Activated CD4-positive, alpha-beta T cell treated with anti-CD3 and anti-CD28 coated beads, Interleukin-2, amount 10 ng/mL, durations not matched to agents 7 days and 5 days (primary cell): ENCODE measurements at places on chromosomes 16 and 17. TPM values are rescaled to one million over a fixed set of nuclear protein-coding genes. Genes with fewer than 3 reads are reported as not detected.
A peak's percentile ranks its signal among the peaks of the same experiment; 100 is the strongest.

The TSNAXIP1 gene
- total RNA-seq: 0.33 TPM

The KRTAP4-9 gene
- not detected for total RNA-seq

The TPSG1 gene
- total RNA-seq: not detected

The RPL26 gene
- total RNA-seq: 2,050 TPM

The NLRC3 gene
- total RNA-seq: 98.7 TPM

The ALDH3A1 gene
- total RNA-seq: not detected

DNA sequence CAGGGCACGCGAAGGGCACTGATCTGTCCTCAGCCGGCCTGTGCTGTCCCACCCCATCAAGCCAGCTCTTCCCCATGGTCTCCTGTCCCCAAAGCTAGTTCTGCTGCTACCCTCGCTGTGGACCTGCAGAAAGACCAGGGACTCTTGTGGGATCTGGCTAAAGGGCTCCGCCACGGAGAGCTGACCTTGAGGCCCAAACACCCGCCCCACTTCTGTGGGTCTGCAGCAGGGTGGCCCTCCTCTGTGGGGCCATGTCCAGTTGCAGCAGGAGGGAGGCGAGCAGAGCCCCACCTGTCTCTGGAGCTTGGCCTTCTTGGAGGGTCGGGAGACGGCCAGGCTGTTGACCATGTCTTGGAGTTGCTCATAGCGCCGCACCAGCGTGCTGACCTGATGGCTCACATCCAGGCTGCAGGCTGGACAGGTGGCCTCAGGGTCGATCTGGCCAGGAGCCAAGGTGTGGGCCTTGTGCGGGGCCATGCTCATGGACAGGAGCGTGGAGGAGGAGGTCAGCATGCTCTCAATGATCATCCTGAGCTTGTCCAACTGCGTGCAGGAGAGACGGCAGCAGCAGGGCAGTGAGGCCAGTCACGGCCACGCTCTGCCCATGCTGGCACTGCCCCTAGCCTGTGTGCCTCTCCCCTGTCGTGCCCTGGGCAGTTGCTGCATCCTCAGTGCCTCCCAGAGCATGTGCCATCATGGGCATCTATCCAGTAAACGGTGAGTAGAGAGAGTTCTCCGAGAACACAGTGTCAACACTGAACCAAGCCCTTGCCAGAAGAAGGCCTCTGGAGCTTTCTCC is 16.6 kb downstream of the UBALD2 start:
- DNase-seq: no peak

- DNase-seq: no peak
Observed at GRCh38 chr16:60478810-60479209, 1557.4 kb downstream of the CDH8 start.

- no peak for DNase-seq
Observed at GRCh38 chr17:9166788-9167187, 145.5 kb downstream of the NTN1 start.

DNA sequence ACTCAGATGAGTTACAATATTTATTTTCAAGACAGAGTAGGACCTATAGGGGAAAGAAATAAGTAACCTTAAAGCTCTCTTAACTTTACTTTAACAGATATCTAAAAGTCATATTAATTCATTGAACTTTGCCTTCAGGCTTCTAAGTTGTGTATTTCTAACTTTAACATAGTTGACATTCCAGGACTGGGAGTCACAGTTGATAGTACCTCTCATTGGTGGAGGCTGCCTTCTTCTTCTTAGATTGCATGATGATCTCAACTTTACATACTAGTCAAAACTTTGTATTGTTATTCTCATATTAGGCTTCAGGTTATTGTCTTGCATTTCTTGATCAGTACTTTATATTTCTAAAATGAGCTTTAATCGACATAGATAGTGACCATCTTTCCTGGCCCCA is 350.1 kb upstream of the KIF2B start:
- no peak for DNase-seq

DNA sequence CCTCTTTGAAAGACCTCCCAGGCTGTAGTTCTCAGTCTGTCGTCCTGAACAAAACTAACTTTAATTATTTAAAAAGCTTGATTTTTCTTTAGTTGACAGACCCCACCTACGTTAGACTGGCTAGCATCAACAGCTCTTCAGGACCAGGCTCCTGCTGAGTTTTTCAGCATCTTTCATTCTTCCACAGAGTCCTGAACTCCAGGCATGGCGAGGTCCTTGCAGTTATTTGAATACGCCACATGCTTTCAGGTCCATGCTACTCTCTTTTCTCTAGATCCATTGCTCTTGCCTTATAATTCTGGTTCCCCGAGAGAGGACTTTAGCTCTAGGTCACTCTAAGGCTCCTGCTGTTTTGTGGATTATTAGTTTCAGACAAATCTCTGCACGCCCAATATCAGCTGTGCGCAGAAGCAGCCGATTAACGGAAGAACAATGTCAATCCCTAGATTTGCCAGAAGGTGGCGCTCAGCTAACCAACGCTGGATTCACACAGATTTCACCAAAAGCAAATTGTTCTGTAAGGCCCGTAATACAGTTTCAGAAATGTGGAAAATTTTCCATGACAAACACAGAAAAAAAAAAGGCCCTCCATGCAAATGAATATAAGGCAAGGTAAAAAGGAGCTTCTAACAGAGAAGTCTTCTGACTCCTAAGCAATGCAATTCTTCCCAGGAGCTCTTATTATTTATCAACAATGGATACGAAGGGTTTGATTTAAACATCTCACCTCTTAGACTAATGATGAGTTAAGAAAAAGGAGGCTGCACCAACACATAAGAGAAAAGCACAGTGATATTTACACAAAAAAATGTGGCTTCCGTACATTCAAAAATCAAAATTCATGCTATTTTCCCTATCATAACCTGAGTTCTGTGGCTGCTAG is 33.5 kb upstream of the BCO1 start:
- peak; percentile 63 for DNase-seq

DNA sequence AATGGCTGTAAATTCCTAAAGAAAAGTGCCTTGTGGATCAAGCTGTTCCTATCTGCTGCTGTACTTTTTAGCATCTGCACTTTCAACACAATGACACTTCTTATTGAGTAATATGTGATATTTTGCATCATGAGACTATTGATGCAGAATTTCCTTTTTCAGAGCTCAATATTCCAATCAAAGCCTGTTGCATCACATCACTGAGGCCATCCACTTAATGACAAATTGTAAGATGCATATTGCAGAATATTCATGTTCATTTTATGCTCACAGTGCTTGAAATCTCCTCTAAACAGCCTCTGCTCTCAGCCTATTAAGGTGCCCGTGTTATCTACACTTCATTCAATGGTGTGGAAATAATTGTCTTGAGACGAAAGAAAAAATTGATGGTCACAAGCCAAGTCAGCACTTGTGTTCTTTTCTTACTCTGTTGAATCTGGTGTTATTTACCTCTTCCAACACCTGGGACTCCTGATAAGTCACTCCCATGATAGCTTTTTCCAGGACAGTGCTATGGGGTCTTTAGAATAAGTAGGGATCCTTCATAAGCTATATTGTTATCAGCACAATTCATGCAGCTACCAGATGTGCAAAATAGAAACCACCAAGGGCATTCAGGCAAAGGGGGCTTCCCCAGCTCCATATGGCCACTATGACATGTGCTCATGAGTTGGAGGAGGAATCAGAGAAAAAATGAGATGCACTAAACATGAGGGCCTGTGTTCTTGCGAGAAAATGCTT is 9.3 kb upstream of the SKAP1 start:
- DNase-seq: peak; percentile 15
